A549 treated with DMSO at 1 μM for 4 hours (cell line): ENCODE measurements at places on chromosomes 5 and 9. TPM values are rescaled to one million over a fixed set of nuclear protein-coding genes. Genes with fewer than 3 reads are reported as not detected.

SPATA31E1 gene
- total RNA-seq: 0.04 TPM in 1 of 5 replicates, not detected in the others

PTPDC1 gene
- 3.8 to 4.4 TPM (median 4.3 TPM) in 5 replicates for total RNA-seq

RHOBTB3 gene
- 7.3 to 9.3 TPM (median 8.0 TPM) in 5 replicates for total RNA-seq

GABRA6 gene
- not detected in 5 replicates for total RNA-seq
